Chondrocyte (in vitro differentiated cells): ENCODE measurements at places on chromosomes 4 and X. TPM values are rescaled to one million over a fixed set of nuclear protein-coding genes. Genes with fewer than 3 reads are reported as not detected.
A peak's percentile ranks its signal among the peaks of the same experiment; 100 is the strongest.

GRCh38 chr4:147589586-147589985 lies 27.6 kb upstream of the TMEM184C start:
- peak overlapping the region; percentile 47 for H3K4me3 ChIP-seq
- H3K36me3 ChIP-seq = no peaks in the 10 kb centered on the region
- H3K27ac ChIP-seq = peak overlapping the region; percentile 81
- H3K27me3 ChIP-seq = no peaks in the 10 kb centered on the region
- H3K4me1 ChIP-seq = peaks cover 44% of the 10 kb centered on the region
- no peak for DNase-seq

Gene EPGN
- 0.62 to 4.5 TPM (median 1.1 TPM) in 3 replicates for total RNA-seq

DNA sequence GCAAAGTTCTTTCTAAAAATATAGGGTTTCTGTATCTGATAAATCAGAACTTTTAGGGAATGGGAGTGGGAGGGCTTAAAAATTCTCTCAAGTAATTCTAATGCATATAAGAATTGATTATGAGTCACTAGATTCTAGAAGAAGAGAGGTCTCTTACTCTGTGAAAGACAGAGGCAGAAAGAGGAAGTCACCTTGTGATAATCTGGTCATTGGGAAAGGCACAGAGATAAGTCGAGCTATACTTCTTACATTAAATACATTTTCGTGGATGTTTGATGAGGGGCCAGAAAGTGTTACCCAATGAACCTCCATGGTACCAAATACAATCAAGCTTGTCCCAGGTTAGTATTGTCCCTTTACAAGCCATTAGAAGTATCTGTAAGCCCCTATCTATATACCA lies 134.4 kb downstream of the MAD2L1 start:
- no peak overlapping the region for H3K27ac ChIP-seq
- no peak overlapping the region for H3K4me3 ChIP-seq
- no peak for DNase-seq
- H3K36me3 ChIP-seq = peaks cover 3% of the 10 kb centered on the region
- no peaks in the 10 kb centered on the region for H3K4me1 ChIP-seq
- no peaks in the 10 kb centered on the region for H3K27me3 ChIP-seq

DNA sequence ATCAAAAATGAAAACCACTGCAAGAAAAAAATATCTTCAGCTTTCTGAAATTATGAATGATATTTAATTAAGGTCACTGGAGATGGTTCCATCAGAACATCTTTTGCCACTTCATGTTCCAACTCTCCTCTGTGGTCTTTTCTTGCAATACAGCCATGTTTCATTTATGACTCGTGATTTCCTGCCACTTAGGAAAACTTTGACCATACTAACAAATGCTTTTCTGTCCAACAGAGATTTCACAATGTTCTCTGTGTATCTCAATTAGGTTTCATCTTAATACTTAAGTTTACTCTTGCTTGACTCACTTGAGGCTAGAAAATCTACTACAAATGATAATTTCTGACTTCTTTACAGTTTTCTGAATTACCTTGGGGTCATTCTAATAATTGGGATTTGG lies 330.9 kb downstream of the CXXC4 start:
- peaks cover 10% of the 10 kb centered on the region for H3K27me3 ChIP-seq

DNA sequence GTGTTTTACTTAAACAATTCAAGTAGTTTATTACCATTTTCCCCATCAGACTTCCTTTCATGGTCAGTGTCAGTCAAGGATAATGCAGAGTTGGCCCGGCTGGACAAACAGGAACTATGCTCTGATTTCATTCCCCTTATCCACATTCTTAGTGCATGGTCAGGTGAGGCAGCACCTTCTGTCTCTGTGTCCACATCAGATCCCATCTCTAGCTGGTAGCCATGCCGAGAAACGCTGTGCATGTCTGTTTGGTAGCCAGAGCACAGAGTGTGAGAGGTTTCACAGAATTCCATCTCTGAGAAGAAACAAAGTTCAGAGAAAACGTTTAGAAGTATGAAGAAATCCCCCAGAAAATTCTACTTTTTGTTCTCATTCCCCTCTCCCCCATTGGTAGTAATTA lies 423.7 kb upstream of the TEX13C start:
- no peaks in the 10 kb centered on the region for H3K4me1 ChIP-seq
- H3K36me3 ChIP-seq = no peaks in the 10 kb centered on the region
- peaks cover 3% of the 10 kb centered on the region for H3K27me3 ChIP-seq
- no peak overlapping the region for H3K4me3 ChIP-seq

- peaks cover 15% of the 10 kb centered on the region for H3K4me1 ChIP-seq
- no peak for DNase-seq
- H3K27me3 ChIP-seq = no peaks in the 10 kb centered on the region
- peak overlapping the region; percentile 17 for H3K27ac ChIP-seq
- H3K4me3 ChIP-seq = no peak overlapping the region
- H3K36me3 ChIP-seq = no peaks in the 10 kb centered on the region
These were observed 43.1 kb upstream of the RPS6KA3 start for GRCh38 chrX:20309806-20310205.

DNA sequence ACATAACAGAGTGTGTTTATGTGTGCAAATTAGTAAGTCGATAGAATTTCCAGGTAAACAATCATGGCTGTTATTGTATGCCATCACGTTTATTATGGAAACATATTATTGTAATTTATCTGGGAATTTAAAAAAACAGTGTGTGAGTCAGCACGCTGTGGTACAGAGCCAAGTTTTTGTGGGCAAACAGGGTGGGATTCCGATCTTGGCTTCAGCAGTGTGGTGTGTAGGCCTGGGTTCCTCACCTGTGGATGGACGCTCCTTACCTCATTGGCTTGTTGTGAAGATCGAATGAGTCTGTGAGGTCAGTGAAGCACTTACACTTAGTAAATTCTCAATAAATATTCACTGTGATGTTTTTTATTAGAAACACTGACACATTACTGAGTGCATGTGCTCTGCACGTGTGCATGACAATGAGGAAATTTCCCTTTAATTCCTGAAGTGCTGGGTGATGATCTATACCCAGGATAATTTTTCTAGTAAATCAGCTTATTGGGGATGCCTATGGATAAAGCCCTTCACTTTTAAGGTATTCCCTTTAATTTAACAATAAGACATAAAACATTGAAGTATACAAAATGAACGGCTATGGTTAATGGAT lies 36.4 kb downstream of the SLIT2 start:
- no peaks in the 10 kb centered on the region for H3K27me3 ChIP-seq
- no peak overlapping the region for H3K4me3 ChIP-seq
- no peak for DNase-seq
- H3K36me3 ChIP-seq = no peaks in the 10 kb centered on the region
- H3K27ac ChIP-seq = no peak overlapping the region

Gene UGT2B11
- total RNA-seq = not detected in 3 replicates

DNA sequence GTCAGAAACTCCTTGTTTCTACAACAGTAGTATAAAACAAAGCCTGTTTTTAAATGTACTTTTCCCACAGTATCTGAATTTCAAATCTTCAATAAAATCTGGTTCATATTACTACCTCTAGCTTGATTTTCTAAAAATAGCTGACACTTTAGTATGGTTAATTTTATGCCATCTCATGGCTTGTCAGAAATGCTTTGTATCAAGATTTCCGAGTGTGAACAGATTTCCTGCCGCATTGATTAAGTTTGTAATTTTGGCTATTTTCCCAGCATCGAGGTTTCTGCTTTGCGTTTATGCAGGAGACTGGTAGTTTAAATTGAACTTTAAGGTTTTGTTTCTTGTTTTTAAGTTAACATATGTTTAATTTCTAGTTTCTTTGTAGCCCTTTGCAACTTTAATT lies 44.2 kb downstream of the CLCN3 start:
- no peak overlapping the region for H3K27ac ChIP-seq
- no peaks in the 10 kb centered on the region for H3K27me3 ChIP-seq
- H3K36me3 ChIP-seq = peaks cover 3% of the 10 kb centered on the region
- no peak for DNase-seq

DNA sequence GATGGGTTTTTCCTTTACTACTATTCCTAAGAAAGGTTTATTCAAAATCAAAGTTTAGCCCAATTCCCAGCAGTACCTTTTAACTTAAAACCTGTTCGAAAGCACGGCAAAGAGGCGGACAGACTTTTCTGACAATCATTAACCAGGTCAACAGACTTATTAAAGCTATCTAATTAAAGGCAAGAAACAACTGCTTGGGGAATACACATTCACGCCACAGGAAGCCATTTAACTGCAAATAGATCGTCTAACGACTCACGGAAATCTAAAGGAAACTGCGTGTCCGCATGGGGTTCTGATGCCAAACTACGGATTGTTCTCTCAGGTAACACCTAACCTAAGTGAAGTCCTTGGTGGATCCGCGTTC lies 663 bp upstream of the USP53 start:
- H3K4me3 ChIP-seq = peak overlapping the region; percentile 98
- H3K4me1 ChIP-seq = peaks cover 38% of the 10 kb centered on the region
- H3K27ac ChIP-seq = peak overlapping the region; percentile 93
- no peaks in the 10 kb centered on the region for H3K27me3 ChIP-seq
